ENCODE measurements at places on chromosomes 4 and X.

DNA sequence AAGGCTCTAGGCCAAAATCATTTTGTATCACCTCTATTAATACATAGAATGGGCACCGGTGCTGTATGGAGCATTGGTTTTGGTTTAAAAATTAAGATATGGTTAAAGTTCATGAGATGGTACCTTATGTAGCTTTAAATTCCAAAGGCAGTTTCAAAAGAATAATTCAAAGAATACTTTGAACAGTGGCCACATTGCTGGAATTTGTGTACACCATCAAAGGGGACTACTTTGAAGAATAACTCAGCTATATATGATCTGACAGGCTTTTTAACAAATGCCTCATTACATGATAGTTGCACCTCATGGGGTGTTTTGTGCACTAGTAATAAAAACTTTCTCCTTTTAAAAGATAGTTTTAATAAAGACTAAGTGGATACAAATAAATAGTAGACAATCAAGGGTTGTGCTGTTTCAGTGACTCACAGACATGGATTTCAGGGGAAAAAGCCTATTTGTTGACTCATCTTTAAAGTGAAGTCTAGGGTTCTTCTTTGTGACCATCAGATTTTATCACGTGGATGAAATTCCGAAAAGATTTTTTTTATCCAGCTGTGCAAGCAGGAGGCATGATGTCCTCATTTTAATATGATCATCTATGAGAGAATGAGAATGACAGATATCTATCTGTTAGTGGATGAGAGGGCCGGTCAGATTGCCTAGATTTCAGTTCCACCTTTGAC, 12.8 kb downstream of the MTM1 start:
- DNase-seq: no peak

DNA sequence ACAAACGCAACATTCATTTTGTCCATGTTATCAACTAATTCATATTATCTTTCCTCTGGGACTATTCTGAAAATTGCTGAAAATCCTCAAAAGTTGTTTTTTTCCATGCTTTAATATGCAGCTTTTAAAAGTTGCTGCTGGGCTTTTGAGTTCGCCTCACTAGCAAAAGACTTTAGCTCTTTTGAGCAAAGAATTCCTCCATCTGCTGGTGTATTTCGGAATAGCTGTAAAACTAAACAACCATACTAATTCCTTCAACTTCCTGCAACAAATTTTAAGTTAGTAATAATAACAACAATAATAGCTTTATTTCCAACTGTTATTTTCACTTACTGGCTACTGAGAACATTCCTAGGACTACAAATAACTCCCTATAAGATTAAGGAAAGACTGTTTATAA, 124.5 kb upstream of the PLAC1 start:
- no peak for DNase-seq

GRCh38 chrX:153870791-153871360, 15.1 kb downstream of the L1CAM start:
- no peak for DNase-seq

- DNase-seq: no peak
Observed at GRCh38 chrX:107743995-107744394, 31.6 kb downstream of the TSC22D3 start.

GRCh38 chrX:13304052-13304451, 15.8 kb downstream of the ATXN3L start:
- DNase-seq: no peak

- DNase-seq: no peak
Observed at GRCh38 chr4:127036296-127036695, 596.5 kb upstream of the INTU start.

DNA sequence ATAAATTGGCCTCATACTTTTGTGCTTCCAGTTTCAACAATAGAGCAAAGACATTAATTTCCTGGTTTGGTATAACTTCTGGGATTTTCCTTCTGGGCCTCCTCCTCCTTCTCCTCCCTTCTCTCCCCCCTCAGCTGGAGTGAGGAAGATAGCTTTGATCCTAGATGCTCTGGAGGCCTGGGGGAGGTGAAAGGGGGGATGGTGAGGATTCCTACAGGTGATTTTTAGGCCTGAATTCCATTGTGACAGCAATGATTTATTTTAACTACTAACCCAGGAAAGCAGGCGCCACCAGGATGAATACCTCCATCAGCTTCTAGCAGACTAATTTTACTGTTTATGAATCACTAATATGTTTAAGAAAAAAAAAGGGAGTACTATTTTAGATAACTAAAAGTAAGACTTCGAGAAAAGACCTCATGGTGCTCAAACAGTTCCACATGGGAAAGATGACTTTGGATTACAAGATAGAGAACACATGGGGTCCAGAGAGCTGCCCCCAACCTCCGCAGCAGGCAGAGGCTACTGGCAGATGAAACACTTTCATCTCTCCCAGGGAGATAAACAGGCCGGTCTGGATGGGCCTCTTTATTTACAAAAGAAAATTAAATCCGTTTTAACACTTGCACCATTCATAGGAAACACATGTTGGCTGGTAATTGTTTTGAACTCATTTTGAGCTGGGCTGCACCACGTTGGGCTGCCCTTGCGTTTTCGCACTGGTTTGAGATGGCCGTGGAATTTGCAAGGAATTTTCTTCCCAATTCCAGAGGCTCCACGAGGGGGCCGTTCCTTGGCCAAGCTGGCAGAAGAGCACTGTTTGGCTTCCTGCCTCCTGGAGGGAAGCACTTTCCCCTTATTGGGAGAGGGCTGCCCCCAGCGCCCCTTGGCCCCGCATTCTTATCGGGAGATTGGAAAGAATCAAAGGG, 125.1 kb upstream of the STX18 start:
- no peak for DNase-seq

DNA sequence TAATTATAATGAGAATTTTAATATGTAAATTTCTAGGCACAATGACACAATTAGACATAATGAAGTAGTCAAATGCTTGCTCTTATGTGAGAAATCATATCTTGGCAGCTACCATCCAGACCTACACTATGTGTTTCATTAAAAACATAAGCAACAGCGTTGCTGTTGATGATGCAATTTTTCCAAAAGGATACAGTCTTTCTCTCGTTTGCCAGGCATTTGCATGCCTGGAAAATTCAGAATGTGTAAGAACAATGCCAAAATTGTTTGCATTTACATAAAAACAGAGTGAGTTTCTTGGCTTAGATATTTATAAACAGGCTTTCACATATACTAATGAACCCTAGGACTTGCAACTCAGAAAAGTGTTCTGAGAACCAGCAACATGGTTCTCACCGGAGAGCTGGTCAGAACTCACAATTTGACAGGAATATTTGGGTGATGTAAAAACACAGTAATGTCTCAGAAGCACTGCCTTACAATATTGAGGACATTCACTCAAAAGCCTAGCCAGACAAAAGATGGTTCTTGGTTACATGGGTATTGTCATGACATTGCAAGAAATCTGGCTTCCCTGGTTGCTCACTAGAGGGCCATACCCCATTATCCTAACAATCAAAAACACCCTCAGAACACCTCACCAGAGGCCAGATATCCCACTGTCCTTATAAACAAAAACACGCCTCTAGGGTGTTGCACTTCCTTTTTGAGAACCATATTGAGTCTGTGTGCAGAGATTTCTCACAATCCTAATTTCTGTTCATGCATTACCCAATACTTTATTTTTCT, 1029.0 kb upstream of the AGA start:
- no peak for DNase-seq
